ENCODE measurements at places on chromosomes 7 and 10.

DNA sequence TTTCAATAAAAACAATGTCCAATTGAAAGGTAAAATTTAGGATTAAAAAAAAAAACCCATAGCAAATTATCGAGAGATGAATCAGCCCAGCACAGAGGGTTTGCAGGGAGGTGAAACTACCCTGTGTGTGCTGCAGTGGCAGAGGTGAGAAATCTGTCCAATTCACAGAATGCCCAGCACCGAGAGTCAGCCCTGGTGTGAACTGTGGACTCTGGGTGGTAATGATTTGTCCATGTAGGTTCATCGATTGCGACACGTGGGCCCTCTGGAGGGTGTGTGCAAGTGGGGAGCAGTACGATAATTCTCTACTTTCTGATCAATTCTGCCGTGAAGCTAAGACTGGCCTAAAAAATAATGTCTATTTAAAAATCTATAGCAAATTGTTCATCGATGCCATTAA is 94.5 kb upstream of the PFKP start:
- no peak for DNase-seq

- no peak for DNase-seq
Observed at GRCh38 chr10:114362826-114363355, 41.4 kb downstream of the AFAP1L2 start.

DNA sequence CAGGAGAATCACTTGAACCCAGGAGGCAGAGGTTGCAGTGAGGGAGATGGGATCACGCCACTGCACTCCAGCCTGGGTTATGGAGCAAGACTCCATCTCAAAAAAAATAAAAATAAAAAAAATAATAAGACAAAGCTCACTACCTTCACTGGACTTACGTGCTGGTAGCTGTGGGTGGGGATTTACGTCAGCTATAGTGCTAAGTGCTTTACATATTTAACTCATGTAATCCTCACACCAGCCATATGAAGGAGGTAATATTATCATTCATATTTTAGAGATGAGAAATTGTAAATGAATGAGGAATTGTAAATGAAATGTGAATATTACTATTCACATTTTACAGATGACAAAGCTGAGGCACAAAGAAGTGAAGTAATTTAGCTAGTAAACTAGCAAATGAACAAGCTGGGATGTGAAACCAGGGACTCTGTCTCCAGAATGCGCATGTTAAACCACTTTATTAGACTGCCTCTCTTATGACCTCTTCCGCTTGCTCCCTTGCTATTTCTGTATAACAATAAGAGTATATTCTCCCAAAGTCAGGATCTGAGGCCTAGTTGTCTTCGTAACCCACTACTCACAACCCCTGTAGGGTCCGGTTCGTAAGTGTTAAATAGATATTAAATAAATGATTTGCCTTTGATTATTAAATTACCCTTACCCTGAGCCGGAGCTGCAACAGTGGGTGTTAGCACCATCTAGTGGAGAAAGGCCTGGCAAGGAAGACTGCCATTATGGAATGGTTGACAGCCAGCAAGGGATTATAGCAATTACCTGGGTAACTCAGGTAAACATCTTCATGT is 70.2 kb downstream of the HTR7 start:
- no peak for DNase-seq

DNA sequence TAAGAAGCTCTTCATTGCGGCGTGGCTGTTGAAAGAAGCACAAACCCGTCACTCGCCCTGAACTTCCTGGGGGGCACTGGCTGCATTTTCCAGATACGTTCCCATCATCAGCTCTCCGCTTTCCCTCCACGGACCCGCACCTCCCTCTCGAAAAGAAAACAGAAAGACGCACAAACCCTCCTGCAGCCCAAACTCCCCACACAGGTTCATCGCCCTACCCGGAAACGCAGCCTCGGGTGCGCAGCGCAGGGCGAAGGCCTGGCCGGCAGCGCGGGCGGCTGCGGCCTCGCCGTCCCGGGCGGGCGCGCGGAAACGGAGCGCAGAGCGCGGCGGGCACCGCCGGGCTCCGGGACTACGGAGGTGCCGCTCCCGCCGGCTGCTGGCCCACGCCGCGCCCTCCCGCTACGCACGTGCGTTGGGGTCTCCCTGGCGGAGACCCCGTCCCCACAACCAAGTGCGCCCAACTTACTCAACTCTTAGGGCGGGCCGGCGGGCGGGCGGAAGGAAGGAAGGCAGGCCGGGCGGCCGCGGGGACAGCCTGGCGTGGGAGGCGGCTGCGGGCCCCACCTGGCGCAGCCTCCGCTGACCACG is 822 bp downstream of the ZNF800 start:
- peak; percentile 27 for DNase-seq

- DNase-seq: no peak
Observed at GRCh38 chr7:1005303-1005702, 22.3 kb downstream of the CYP2W1 start.

- DNase-seq: no peak
Observed at GRCh38 chr10:53009961-53010907, 237.7 kb upstream of the MBL2 start.

GRCh38 chr7:148116829-148117403 is 473.6 kb upstream of the C7orf33 start:
- DNase-seq: no peak

GRCh38 chr7:25994433-25994994 is 157.5 kb upstream of the NFE2L3 start:
- DNase-seq: no peak

DNA sequence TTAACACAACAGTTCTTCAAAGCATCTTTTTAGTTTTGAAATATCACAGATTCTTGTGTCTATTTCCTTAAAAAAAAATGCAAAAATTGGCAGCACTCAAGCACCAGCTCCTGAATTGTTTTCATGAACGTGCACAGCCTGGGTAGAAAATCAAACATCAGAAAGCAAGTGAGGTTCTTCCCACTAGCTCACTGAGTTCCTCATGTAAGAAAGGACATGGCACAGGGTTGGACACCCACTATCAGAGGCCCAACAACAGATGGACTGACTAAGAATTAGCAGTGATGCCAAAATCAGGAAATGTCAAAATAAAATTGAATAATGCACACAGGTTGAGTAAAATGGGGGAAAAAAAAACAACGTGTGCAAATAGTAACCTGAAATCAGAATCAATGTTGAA is 146.8 kb downstream of the PCLO start:
- no peak for DNase-seq

DNA sequence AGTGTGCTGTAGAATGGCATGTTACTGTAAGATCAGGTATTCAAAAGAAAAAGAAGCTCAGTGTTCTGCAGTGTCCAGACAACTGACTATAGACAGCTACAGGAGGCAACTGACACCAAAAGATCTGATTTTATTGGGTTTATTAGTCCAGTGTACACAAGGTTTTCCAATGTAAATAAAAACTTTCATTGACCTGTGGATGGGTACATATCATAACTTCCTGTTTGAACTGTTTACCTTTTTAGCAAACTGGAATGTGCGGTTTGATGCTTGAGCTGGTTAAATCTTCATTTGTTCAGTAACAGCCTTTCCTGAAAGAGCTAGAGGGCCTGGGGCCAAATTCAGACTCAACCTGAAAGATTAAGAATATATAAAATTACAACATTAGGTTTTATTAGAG is 172.6 kb upstream of the SP8 start:
- DNase-seq: no peak

- no peak for DNase-seq
Observed at GRCh38 chr10:75639736-75640135, 208.3 kb downstream of the LRMDA start.

GRCh38 chr10:126919426-126919825 is 14.2 kb downstream of the DOCK1 start:
- no peak for DNase-seq

GRCh38 chr10:117553142-117553814 is 10.7 kb downstream of the EMX2 start:
- DNase-seq: no peak

GRCh38 chr10:62199584-62199983 is 69.1 kb downstream of the RTKN2 start:
- DNase-seq: no peak

DNA sequence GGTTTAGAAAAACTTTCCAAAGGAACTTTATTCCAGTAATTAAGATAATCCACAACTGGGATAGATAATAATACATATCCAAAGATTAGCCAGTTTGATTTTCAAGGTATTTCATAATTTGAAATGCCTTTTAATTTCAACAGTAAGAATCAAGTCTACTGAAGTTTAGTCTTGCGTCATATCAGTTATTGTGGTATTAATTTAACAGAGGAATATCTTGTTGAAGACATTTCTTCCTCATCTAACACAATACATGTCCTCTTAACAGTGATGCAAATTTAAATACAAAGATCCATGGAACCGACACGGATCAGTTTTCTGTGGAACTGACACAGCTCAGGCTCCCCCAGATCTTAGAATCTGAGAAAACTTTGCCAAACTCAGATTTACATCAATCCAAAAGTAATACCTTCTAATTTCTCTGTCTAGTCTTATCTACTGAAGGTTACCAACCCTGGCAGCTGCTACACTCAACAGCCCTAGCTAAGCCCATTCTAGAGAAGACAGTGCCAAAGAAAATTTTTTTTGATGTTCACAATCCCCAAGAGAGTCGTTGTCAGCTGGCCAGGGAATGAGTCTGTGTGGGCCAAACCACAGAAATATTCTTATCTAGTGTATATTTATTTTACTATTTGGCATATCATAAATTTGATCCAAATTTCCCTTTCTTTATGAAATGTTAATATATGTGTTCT is 365.2 kb upstream of the MEOX2 start:
- no peak for DNase-seq
